Naive B cell (primary cell): ENCODE measurements at places on chromosomes 4 and X. TPM values are rescaled to one million over a fixed set of nuclear protein-coding genes. Genes with fewer than 3 reads are reported as not detected.

The ACOX3 gene
- polyA plus RNA-seq: 10.1 TPM

The ZNF157 gene
- 1.3 TPM for polyA plus RNA-seq

DNA sequence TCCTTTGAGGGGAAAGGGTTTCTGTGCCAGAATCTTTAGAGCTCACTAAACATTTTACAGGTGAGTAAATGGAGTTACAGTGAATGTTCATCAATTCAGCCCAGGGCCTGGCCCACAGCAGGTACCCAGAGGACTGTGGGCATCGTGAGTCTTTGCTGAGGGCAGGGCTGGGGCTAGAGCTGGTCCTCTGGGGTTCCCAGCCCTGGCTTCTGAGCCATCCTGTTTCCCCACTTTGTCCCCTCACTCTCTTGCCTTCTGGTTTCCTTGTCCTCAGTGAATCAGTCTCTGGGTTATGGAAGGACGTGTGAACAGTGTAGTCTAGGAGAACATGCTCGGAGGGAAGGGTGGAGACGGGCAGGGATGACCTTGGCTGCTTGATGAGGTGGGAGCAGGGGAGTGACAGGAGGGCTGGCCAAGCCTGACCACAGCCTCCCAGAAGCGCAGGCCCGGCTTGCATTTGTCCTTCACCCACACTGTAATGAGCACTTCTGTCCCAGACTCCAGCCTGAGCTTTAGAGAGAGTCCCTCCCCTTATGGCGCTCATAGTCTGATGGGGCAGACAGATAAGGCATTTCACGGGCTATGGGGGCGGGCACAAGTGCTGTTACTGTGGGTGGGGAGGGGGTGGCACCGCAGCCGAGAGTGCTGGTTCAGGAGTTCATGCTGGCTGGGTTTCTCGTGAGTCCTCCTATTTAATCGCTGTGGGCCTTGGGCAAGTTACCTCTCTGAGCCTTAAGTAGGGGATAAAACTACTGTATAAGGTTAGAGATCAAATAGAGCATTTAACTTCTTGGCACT, 17.3 kb downstream of the TBC1D14 start:
- H3K27ac ChIP-seq: peak overlapping the region; percentile 47
- no peak for DNase-seq
- peaks cover 34% of the 10 kb centered on the region for H3K4me1 ChIP-seq

GRCh38 chr4:83582289-83582785, 46.4 kb downstream of the GPAT3 start:
- peak overlapping the region; percentile 40 for H3K27ac ChIP-seq
- H3K4me1 ChIP-seq: peaks cover 18% of the 10 kb centered on the region
- peak overlapping the region; percentile 65 for H3K4me3 ChIP-seq
- peaks cover 5% of the 10 kb centered on the region for H3K27me3 ChIP-seq
- no peaks in the 10 kb centered on the region for H3K36me3 ChIP-seq
- DNase-seq: no peak

The RASSF6 gene
- polyA plus RNA-seq: not detected

The NFKB1 gene
- 31.0 TPM for polyA plus RNA-seq

DNA sequence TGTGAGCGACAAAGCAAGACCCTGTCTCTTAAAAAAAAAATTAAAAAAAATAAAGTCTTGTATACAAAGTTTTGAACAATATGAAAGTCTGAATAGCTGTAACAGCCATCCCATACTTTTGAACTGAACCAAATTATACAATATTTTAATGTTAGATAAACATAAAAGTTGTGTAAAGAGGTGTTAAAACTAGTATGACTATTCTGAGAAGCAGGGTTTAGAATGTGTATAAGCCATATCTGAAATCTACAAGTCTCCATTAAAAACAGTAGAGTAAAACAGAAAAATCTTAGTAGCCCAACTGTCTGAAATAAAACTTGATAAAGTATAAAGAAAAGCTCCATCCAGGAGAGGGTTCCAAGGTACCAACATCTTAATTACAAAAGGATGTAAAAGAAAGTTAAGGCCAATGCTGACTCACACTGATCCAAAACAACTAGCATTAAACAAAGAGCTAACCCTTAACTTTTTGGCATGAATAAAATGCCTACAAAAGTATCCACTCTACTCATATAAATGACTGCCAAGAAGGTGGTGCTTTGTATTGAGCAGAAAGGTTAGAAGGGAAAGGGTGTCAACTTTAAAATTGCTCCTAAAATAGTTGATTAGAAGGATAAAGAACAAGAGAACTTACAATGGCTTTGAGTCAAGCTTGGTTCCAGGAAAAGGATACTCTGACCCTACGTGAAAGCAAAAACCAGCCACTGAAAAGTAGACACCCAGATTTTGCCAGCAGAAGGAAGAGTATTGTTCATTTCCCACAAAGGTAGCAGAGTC, 18.5 kb downstream of the CNOT6L start:
- no peaks in the 10 kb centered on the region for H3K27me3 ChIP-seq
- H3K4me1 ChIP-seq: peaks cover 80% of the 10 kb centered on the region
- H3K27ac ChIP-seq: peak overlapping the region; percentile 58
- no peak for DNase-seq
- peak overlapping the region; percentile 71 for H3K4me3 ChIP-seq

DNA sequence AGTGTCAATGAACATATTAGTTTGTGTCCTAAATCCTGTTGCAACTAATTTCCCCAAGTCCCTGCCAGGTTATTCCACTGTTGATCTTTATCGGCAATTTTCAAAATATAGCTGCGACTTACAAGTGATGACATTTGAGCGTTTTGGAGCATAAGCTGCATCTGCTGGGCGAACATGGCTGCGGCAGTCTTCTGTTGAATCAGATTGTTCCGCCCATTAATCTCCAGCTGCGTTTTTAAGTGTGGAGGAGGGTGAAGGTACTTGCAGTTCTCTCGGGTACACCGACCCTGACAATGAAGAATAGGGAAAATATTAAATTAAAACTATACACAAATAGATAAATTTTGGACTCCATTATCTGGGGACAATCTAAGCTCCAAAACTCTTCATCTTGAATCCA, 82.7 kb downstream of the MBNL3 start:
- no peak overlapping the region for H3K27ac ChIP-seq
- H3K36me3 ChIP-seq: peaks cover 7% of the 10 kb centered on the region
- peaks cover 17% of the 10 kb centered on the region for H3K4me1 ChIP-seq
- H3K4me3 ChIP-seq: no peak overlapping the region
- no peaks in the 10 kb centered on the region for H3K27me3 ChIP-seq

The CENPVL1 gene
- not detected for polyA plus RNA-seq

GRCh38 chr4:86223472-86223871, 136.4 kb downstream of the MAPK10 start:
- H3K4me3 ChIP-seq: no peak overlapping the region
- no peak overlapping the region for H3K27ac ChIP-seq
- H3K27me3 ChIP-seq: no peaks in the 10 kb centered on the region
- H3K4me1 ChIP-seq: no peaks in the 10 kb centered on the region

DNA sequence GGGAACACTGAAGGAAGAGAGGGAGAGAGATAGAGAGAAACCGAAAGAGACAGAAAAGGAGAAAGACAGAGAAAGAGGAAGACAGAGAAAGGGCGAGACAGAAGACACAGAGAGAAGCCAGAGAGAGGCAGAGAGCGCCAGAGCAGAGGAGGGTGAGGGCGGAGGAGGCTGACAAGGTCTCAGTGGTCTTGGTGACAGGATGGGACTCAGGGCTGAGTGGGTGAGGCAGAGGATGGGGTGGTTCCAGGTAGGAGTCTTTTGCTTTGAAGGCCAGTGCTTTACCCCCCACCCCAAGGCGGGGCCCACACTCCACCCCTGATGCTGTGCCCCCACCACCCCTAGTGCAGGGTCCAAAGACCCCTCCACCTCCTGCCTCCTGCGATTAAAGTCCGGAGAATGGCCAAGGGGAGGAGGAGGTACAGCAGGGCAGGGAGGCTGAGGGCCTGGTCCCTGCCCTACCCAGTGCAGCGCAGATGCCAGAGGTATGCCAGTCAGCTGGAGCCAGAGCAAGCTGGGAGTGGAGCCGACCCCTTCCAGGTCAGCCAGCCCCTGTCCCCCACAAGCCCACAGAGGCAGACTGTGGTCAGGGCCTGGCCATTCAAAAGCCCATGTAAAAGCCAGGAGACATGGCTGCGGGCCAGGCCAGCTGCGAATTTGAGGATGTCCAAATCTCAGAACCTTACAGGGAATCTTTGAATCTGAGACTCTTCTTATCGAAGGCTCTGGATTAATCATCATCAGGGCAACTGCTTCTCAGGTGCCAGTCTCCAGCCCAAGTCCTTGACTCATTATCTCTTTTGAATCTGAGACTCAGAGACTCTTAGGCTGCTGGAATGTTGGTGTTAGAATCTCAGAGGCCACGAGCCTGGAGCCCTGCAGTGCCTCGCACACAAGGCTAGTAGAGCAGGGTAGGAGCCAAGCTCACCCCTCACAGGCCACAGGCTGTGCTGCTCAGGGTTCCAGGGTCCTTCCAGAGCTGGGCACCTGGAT, 758 bp downstream of the IQSEC2 start:
- no peaks in the 10 kb centered on the region for H3K36me3 ChIP-seq
- peak overlapping the region; percentile 85 for H3K4me3 ChIP-seq
- no peaks in the 10 kb centered on the region for H3K27me3 ChIP-seq
- DNase-seq: no peak
- peaks cover 14% of the 10 kb centered on the region for H3K4me1 ChIP-seq

DNA sequence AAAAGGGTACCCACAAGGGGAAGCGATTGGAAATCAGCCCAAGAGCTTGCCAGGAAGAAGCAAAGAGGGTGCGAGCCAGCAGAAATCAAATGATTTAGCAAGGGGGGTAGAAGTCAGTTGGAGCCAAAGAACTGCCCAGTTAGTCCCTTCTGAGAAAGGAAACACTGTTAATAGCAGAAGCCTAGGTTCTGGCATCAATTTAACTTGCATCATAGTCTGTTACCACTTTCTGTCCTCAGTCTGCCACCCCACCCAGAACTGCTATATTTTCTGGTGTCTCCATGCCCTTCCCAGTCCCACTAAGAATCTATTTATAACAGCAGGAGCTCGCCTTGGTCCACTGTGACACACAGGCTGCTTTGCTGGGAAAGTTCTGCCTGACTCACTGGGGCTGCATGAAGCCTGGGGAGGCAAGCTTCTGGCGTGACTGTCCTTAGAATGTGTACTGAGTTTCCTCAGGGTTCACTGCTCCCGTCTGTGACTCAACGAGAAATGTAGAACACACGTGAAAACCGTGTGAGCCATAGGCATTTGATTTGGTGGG, 157.8 kb upstream of the TTC29 start:
- DNase-seq: no peak
- H3K27ac ChIP-seq: no peak overlapping the region
- peaks cover 16% of the 10 kb centered on the region for H3K27me3 ChIP-seq
- no peaks in the 10 kb centered on the region for H3K4me1 ChIP-seq
- H3K4me3 ChIP-seq: no peak overlapping the region
- H3K36me3 ChIP-seq: no peaks in the 10 kb centered on the region

The SSX4 gene
- polyA plus RNA-seq: not detected

GRCh38 chr4:136749989-136750388, 782.3 kb downstream of the PCDH18 start:
- no peak for DNase-seq
- no peaks in the 10 kb centered on the region for H3K36me3 ChIP-seq
- H3K4me3 ChIP-seq: no peak overlapping the region
- no peaks in the 10 kb centered on the region for H3K4me1 ChIP-seq

- H3K36me3 ChIP-seq: no peaks in the 10 kb centered on the region
- no peak for DNase-seq
- H3K4me3 ChIP-seq: no peak overlapping the region
- H3K27me3 ChIP-seq: no peaks in the 10 kb centered on the region
- H3K4me1 ChIP-seq: no peaks in the 10 kb centered on the region
These were observed 114.0 kb downstream of the PCDH10 start for GRCh38 chr4:133263104-133263503.

DNA sequence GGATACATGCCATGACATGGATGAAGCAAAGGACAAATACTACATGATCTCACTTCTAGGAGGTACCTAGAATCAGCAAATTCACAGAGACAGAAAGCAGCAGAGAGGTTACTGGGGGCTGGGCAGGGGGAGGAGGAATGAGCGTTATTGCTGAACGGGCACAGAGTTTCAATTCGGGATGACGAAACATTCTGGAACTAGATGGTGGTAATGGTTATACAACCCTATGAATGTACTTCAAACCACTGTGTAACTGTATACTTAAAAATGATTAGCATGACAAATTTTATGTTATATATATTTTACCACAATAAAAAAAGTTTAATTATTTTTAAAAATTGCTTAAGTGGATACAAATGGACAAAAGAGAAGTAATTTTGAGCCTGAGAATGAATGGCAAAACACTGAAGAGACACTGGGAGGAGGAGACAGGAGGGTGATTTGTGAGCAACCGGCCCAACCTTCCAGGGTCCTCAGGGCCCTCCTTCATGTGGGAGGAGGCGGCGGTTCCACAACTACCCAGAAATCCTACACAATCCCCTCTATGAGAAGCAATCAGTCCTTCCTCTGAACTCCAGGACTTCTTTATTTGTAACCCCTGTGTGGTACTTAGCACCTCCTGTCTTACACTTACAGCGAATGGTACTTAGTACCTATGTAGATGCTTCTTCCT, 14.1 kb downstream of the ACSL1 start:
- H3K27ac ChIP-seq: no peak overlapping the region
- H3K4me1 ChIP-seq: peaks cover 60% of the 10 kb centered on the region
- DNase-seq: no peak
- no peaks in the 10 kb centered on the region for H3K27me3 ChIP-seq

- no peak overlapping the region for H3K4me3 ChIP-seq
- no peak for DNase-seq
- H3K27ac ChIP-seq: no peak overlapping the region
- H3K27me3 ChIP-seq: peaks cover 5% of the 10 kb centered on the region
These were observed 368.7 kb downstream of the BCOR start for GRCh38 chrX:39728852-39729598.

- peaks cover 1% of the 10 kb centered on the region for H3K36me3 ChIP-seq
- no peaks in the 10 kb centered on the region for H3K27me3 ChIP-seq
These were observed 36.1 kb upstream of the REPS2 start for GRCh38 chrX:16910376-16910775.

DNA sequence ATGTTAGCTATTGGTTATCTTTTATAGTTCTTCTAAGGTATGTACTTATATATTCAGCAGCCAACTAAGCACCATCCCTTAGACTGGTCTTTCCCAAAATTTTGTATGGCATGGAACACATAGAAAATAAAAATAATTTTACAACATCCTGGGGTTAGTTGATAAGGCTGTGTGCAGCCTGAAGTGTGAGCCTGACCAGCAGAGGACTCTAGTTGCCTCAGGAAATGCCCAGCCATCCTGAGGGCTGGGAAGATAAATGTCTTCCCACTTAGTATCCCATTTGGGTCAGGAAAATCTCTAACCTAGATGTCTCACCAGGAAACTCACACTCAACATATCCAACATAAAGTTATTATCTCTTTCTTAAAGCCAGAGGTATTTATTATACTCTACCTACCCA, 251.4 kb upstream of the POF1B start:
- H3K36me3 ChIP-seq: no peaks in the 10 kb centered on the region
- H3K4me3 ChIP-seq: no peak overlapping the region
- no peak for DNase-seq
- no peaks in the 10 kb centered on the region for H3K27me3 ChIP-seq
- H3K4me1 ChIP-seq: no peaks in the 10 kb centered on the region

The RNF175 gene
- not detected for polyA plus RNA-seq

The ARHGAP4 gene
- polyA plus RNA-seq: 89.1 TPM

The USP9X gene
- polyA plus RNA-seq: 23.5 TPM

GRCh38 chr4:41028392-41029076, 185.8 kb downstream of the APBB2 start:
- H3K4me3 ChIP-seq: no peak overlapping the region
- no peaks in the 10 kb centered on the region for H3K27me3 ChIP-seq
- no peaks in the 10 kb centered on the region for H3K4me1 ChIP-seq
- DNase-seq: no peak
- H3K27ac ChIP-seq: no peak overlapping the region
- peaks cover 16% of the 10 kb centered on the region for H3K36me3 ChIP-seq
